ENCODE measurements at places on chromosomes 12 and 14.

DNA sequence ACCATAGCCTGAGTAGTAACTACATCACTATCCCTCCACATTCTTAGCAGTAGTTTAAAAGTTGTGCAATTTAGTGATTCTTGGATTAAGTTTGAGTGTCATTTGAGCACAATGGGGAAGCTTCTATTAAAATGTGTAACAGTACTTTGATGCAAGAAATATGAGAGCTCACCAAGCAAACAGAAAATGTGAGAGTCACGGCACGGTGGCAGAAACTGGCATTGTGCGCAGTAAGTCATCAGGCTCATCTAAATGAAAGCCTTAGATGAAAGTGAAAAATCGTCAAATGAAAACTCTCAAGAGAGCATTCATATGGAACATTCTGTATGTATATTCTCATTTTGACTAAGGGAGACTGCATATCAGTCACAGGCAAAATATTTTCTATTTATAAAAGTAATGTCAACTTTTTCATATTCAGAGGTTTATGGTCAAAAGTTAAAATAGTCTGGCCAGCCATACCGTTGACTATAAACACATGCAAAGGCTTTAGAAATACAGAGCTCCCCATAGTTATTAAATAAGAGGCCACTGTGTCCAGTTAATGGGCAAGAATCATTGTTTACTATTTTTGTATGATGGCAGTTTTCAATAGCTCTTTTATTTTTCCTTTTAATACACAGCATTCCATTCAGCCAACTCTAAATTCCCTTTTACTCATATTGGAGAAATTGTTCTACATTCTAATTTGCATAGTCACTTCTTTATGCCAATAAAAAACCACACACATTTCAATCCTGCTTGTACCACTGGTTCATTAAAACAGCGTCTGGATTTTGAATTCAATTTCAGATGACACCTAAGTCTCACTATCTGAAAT lies 167.9 kb downstream of the PRKD1 start:
- DNase-seq, result no peak

- no peak for DNase-seq
Observed at GRCh38 chr12:111086947-111087700, 166.7 kb upstream of the MYL2 start.

- DNase-seq, result no peak
Observed at GRCh38 chr12:1093166-1093751, 102.2 kb downstream of the ERC1 start.

GRCh38 chr14:102620413-102620812 lies 28.0 kb downstream of the RCOR1 start:
- no peak for DNase-seq

GRCh38 chr14:55373784-55374705 lies 37.6 kb downstream of the ATG14 start:
- no peak for DNase-seq

- DNase-seq, result no peak
Observed at GRCh38 chr14:45249856-45250575, 3.0 kb downstream of the MIS18BP1 start.

- no peak for DNase-seq
Observed at GRCh38 chr14:92527721-92528120, 14.1 kb downstream of the RIN3 start.

GRCh38 chr14:23300687-23301223 lies 1.9 kb downstream of the PPP1R3E start:
- no peak for DNase-seq

DNA sequence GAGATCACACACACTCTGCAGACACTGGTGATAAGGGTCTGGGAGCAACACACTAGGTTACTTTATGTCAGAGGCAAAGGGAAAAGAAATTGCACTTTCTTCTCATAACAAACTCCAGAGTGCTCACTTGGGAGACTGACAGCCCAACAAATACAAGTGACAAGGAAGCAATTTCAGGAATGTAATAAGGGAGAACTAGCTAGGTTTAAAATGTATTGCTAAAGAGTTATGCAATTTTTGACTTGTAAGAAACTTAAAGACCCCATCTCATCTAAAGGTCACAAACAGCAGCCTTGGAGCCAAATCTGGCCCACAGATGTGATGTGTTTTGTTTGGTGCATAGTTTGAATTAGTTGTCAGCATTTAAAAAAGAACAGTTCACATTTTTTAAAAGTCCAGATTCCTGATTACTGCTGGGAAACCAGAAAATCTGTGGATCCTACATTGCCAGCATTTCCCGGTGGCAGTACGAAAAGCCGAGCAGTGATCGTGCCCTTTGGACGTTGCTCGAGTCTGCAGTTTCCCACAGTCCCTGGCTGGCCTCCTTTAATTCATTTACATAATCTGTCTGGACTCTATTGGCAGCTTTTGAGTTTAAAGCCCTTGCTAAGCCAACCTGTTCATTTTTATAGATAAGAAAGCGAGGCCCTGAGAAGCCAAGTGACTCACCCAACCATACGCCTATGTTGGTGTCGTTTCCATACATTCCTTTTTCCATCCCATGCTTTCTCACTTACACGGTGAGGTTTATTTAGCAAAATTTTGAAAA lies 42.0 kb upstream of the ETV6 start:
- no peak for DNase-seq

GRCh38 chr14:24848102-24848790 lies 201.7 kb downstream of the STXBP6 start:
- no peak for DNase-seq

- DNase-seq, result no peak
Observed at GRCh38 chr14:95544588-95544987, 9.7 kb downstream of the GLRX5 start.

DNA sequence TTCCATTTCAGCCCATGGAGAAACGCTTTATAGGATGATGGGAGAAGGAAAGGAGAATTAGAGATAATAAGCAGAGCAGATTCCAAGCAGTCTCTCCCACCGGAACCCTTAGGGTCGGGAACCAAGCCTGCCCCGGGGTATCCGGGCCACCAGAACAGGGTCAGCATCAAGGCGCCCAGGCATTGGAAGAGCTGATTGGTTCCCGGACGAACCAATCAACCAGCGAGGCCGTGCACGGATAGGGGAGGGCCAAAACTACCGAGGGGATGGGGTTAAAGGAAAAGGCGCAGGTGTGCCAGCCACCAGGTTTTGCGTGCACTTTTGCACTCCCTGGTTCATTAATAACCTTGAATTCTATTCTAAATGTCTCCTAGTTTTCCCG lies 1.7 kb downstream of the PPM1H start:
- no peak for DNase-seq

DNA sequence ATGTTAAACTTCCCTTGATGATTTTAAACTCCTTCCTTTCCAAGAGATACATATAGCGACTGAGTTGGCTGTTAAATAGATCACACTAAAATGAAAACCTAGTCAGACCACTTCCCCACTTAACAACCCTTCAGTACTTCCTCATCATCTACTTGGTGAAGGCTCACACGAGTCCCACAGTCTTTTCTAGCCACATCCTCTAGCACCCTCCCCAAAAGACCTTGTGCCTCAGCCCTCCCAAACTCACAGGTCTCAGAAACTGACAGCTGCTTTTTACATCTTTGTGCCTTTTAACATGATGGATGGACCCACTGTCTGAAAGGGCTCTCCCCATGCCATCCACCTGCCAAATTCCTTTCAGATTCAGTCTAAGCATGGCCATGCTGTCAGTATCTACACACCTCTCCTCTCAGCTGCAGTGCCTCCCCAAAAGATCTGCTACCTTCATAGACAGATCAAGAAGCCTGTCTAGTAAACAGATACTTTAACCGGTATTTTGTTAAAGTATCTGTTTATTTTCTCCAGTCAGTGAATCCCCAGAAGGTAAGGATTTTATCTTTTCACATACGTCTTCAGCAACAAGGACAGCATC lies 65.1 kb upstream of the GPHB5 start:
- no peak for DNase-seq

DNA sequence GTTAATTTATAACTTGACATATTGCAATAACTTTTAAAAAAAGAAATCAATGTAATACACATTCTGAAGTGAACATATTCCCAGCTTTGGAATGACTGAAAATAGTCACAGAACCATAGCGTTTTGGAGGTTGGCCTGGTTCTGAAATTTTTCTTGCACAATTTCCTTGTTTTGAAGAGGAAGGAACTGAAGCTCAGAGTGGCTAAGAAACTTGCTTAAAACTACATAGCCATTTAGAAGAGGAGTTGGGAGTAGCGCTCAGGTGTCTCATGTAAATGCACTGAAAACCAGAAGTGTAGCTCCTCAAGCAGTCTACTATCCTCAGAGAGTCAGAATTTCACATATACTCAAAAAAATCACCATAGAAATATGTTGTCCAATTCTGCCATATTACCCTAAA lies 41.2 kb downstream of the SLC38A1 start:
- DNase-seq, result no peak

DNA sequence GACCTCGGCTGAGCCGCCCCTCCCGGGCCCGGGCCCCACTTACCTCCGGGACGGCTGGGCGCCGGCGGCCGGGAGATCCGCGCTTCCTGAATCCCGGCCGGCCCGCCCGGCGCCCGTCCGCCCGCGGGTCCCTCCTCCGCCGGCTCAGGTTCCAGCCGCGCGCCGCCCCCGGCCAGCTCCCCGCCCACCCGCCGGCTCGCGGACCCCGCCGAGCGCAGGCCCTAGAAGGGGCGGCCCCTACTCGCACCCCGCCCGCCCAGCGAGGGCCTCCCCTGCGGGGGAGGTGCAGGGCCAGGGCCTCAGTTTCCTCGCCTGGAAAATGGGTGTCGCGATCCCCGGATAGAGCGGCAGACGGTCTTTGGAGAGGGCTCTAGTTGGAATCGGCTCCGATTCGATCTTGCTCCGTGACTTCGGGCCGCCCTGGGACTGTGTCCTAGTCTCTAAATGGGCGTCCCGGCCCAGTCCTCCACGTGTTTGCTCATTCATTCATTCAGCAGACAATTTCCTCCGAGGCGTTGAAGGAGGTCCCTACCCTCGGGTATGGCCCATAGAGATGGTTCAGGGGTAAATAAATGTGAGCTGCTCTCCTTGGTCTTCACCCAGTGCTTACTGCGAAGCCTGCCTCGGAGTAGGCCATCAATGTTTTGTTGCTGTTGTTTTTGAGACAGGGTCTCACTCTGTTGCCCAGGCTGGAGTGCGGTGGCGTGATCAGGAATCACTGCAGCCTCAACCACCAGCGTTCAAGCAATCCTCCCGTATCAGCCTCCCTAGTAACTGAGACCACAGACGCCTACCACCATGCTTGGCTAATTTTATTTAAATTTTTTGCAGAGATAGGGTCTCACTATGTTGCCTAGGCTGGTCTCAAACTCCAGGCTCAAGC lies at the start of gene TRPV4:
TSS of gene TRPV4 (minus strand) at position 92 of the 883 bp plus-strand sequence. CDS start 18,602 bp downstream, outside the sequence.
- DNase-seq, result no peak

Measured in stimulated activated CD4-positive, alpha-beta T cell treated with anti-CD3 and anti-CD28 coated beads, Interleukin-12 subunit alpha, Interleukin-12 subunit beta, amount 100 ng/mL, for 24 hours (primary cell).